ENCODE measurements at places on chromosomes 4 and X. TPM values are rescaled to one million over a fixed set of nuclear protein-coding genes. Genes with fewer than 3 reads are reported as not detected.

- no peak for DNase-seq
Measured at GRCh38 chr4:87910795-87911194, 64.7 kb upstream of the SPP1 start.

GRCh38 chrX:86369847-86370630 is 221.8 kb downstream of the DACH2 start:
- DNase-seq = no peak

DNA sequence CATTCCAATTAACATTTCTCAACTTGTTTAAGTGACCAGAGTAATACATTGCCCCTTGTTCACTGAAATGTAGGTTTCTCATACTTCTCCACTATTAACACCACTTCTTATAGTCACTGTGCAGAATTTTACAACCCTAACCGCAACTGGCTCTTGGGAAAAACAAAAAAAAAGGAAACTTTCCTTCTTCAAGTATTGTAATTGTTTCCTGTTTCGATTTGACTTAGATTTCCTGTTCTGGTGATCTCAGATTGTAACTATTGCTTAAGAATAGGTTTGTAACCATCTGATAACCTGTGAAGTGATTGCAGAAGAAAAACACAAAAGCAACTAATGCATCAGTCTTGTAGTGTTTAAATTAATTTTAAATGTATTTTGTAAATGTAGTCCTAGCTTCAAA is 594.7 kb upstream of the GALNT7 start:
- no peak for DNase-seq

GRCh38 chrX:153769158-153769864 is 5.3 kb downstream of the PLXNB3 start:
- no peak for DNase-seq

GRCh38 chr4:87559090-87559837 is 30.1 kb upstream of the SPARCL1 start:
- DNase-seq = no peak

DNA sequence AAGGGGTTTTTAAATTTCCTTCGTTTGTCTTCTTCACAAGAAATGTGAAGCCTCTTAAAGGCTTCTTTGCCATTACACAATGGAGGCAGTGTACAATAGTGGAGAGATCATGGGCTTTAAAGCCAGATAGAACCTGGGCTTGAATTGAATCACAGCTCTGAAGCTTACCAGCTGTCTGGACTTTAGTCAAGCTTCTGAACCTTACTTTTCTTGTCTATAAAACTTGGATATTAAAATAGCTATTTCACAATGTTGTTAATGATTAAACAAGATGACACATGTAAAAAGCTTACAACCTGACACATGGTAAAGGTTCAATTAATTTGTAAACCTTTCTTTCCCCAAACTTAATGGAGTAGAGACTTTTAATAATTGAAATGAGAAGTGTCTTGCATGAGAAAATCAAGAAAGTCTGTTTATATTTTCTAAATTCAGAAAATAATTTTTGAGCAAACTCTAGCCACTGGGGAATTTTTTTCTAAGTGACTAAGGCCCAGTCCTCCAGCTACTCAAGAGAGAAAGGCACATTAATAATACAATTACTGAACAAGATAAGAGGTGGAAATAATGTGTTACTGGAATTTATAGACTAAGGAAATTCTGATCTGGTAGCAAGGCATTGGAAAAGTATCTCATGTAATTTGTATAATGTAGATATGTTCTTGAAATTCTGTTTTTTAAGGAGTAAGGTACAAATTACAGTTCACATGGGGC is 21.7 kb upstream of the TBC1D8B start:
- DNase-seq = no peak

Gene IGSF1
- total RNA-seq = 2.0 TPM

Gene FAM149A
- 21.2 TPM for total RNA-seq

Gene HELT
- total RNA-seq = not detected

Gene GC
- total RNA-seq = 37.5 TPM

Gene ADH5
- total RNA-seq = 46.0 TPM

Gene ASMT
- 0.22 TPM for total RNA-seq

Gene MAMLD1
- 2.4 TPM for total RNA-seq

Gene TAF7L
- total RNA-seq = not detected

Gene IL21
- not detected for total RNA-seq

Gene DNAAF6
- not detected for total RNA-seq

Gene TEX13C
- not detected for total RNA-seq

Gene SASH3
- 3.6 TPM for total RNA-seq

Gene ADGRG2
- total RNA-seq = 0.63 TPM

Data from pancreas (tissue), 10 donors.